ENCODE measurements at places on chromosomes 5 and 9.

GRCh38 chr5:158852622-158853021 lies 247.1 kb downstream of the EBF1 start:
- DNase-seq, result no peak

GRCh38 chr5:151271336-151271735 lies 18.4 kb downstream of the GM2A start:
- no peak for DNase-seq

GRCh38 chr5:41270423-41271251 lies 57.3 kb upstream of the C6 start:
- peak; percentile 2 for DNase-seq

- DNase-seq, result no peak
Measured at GRCh38 chr9:79651251-79651795, 79.6 kb downstream of the TLE4 start.
